ENCODE measurements at places on chromosomes 13 and 19. TPM values are rescaled to one million over a fixed set of nuclear protein-coding genes. Genes with fewer than 3 reads are reported as not detected.

The SKA3 gene
- polyA plus RNA-seq, result 13.2 TPM

The NALCN gene
- 0.34 TPM for polyA plus RNA-seq

The MYO16 gene
- polyA plus RNA-seq, result 2.4 TPM

DNA sequence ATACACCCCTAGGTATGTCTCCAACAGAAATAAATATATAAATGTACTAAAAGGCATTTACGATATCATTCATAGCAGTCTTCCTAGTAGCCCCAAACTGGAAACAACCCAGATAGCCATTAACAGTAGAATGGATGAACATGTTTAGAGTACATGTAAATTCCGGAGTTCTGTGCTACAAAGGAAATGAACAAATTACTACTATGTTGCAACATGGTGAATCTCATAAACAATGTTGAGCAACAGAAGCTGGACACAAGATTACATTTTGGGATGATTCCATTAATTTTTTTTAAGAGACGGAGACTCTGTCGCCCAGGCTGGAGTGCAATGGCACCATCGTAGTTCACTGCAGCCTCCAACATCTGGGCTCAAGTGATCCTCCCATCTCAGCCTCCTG lies 5.9 kb upstream of the SLC7A10 start:
- DNase-seq, result peak; percentile 52

DNA sequence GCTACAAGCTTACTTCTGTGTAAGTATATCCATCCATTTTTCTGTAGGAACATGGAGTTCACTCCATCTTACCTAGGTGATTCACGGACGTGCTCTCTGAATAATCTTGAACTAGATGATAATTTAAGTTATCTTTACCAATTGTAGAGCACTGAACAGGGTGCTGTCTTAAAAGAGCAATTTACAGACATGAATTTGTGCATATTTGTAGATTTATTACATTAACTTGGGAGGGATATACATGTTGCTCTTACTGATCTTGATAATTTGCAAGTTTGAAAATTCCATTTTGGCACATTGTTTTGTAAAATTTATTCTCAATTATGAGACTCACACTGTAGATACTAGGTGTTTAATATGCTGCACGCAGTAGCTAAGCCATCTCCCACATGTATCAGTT lies 9.3 kb downstream of the CDC16 start:
- DNase-seq, result no peak

GRCh38 chr19:50167314-50167721 lies 4.2 kb upstream of the IZUMO2 start:
- peak; percentile 90 for DNase-seq

DNA sequence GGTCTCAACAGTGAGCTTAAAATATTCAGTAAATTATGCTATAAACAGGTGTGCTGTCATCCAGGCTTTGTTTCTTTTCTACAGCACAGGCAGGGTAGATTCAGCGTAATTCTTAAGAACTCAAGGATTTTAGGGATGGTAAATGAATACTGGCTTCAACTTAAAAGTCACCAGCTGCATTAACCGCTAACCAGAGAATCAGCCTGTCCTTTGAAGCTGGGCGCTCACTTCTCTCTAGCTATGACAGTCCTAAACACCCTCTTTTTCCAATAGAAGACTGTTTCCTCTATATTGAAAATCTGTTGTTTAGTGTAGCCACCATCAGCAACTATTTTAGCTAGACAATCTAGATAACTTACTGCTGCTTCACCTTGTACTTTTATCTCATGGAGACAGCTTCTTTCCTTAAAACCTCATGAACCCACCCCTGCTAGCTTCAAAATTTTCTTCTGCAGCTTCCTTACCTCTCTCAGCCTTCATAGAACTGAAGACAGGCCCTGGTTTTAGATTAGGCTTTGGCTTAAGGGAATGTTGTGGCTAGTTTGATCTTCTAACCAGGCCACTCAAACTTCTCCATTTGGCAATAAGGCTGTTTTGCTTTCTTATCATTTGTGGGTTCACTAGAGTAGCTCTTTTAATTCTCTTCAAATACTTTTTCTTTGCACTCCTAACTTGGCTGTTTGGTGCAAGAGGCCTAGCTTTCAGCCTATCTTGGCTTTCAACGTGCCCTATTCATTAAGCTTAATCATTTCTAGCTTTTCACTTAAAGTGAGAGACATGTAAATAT lies 89.5 kb downstream of the USP12 start:
- DNase-seq, result no peak

- no peak for DNase-seq
These were observed 155.4 kb downstream of the DCT start for GRCh38 chr13:94323764-94324758.

GRCh38 chr13:58804832-58805231 lies 1173.3 kb downstream of the PCDH17 start:
- DNase-seq, result no peak

GRCh38 chr19:18501832-18502231 lies 20.0 kb downstream of the ELL start:
- DNase-seq, result no peak

- no peak for DNase-seq
These were observed 198.1 kb downstream of the OXGR1 start for GRCh38 chr13:96796091-96796633.

- DNase-seq, result no peak
These were observed 24.7 kb downstream of the IL12RB1 start for GRCh38 chr19:18062028-18062427.
